Transverse colon (tissue), 4 donors: ENCODE measurements at places on chromosomes 12 and 14.

- no peak for DNase-seq
These were observed 67.4 kb downstream of the CLIP1 start for GRCh38 chr12:122354958-122355641.

DNA sequence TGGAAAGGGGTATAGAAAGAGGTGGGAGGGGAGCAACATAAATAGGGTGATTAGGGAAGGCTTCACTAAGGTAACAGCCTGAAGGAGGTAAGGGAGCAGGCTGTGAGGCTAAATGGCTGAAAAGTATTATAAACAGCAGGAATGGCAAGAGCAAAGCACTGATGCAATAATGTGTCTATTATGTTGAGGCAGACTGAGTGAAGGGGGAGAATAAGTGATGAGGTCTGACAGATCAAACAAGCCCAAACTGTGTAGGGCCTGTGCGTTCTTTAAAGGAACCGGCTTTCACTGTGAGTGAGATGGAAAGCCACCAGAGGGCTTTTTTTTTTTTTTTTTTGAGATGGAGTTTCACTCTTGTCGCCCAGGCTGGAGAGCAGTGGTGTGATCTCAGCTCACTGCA, 6.7 kb upstream of the VCPKMT start:
- no peak for DNase-seq

DNA sequence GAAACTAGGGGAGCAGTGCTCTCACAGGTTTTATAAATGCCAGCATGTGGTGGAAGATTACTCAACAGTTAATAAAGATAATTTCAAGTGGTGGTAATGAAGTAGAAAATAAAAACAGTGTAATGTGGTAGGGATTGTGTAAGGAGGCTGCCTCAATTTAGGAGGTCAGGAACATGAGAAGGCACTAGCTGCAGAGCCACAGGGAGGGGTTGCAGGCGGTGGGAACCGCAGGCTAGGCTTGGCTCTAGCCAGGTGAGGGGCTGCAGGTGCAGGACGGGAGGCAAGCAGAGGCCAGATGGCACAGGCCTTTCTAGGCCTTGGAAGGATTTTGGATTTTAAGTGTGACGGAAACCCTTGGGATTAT, 768 bp downstream of the METTL25 start:
- DNase-seq: no peak

GRCh38 chr12:27549236-27549800, 25.3 kb downstream of the PPFIBP1 start:
- no peak for DNase-seq

DNA sequence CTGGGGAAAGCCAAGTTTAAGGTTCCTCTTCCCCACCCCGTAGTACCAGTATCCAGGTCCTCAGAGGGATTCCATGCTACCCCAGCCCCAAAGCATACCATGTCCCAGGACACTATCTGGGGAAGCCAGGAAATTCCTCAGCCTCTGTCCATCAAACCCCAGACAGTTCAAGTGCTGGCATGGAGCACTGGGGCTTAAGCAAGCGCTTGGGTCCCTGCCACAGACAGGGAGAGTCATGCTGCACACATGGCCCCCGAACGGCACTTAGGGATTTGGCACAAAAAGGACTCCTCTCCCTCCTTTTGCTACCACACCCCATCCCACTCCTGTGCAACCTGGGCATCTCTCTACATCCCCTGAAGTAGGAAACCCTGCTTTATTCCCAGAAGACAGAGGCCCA, 21.8 kb downstream of the ADCY6 start:
- no peak for DNase-seq

GRCh38 chr12:1093166-1093751, 102.2 kb downstream of the ERC1 start:
- DNase-seq: no peak

GRCh38 chr12:85829391-85829790, 6.8 kb downstream of the RASSF9 start:
- no peak for DNase-seq

DNA sequence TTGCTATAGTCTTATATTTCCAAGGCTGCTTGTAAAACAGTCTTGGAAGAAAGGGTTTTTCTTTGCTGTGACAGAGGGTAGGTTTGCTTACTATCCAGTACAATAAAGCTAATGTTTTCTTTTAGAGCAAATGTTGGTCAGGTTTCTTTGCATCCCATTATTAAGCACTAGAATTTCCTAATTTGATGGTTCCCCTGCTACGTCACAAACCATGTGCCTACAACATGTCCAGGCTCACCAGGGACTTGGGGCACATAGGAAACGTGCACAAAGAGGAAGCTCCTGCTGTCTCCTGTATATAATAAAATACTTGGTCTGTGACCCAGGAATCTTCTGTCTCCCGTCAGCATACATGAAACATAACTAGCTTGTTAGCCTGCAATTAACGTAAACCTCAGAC, 486.3 kb upstream of the LRFN5 start:
- no peak for DNase-seq

DNA sequence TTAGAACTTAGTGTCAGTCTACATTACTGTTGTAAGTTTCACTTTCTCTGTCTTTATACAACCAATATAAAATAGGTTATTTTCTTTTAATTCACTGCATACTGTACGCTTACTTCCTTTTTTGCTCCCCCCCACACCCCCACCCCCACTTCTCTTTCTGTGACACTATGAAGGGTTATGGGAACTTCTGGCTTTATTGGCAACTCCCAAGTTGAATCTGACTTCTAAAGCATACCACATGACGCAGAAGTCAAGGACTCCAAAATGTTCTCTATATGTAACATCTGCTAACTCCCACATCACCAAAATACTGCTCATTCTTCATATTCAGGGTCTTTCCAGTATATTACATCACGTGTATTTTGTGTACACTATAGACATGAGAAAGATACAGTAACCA, 81.2 kb upstream of the ATXN7L3B start:
- DNase-seq: no peak

DNA sequence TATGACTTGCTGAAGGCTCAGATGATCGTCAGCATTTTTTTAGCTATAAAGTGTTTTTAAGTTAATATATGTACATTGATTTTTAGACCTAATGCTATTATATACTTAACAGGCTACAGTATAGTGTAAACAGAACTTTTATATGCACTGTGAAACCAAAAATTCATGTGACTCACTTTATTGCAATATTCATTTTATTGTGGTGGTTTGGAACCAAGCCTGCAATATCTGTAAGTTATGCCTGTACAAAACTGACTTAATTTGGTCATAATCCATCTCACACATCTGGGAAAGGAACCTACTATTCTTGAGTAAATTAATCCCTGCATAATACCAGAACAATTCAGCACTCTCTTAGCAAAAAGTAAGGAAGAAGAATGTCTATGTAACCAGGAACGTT, 390.7 kb downstream of the SYT1 start:
- DNase-seq: no peak

GRCh38 chr14:38065106-38065762, 142.5 kb upstream of the SSTR1 start:
- DNase-seq: no peak

GRCh38 chr12:124078800-124079199, 105.8 kb downstream of the ZNF664 start:
- no peak for DNase-seq

- DNase-seq: no peak
These were observed 196.9 kb upstream of the PWP1 start for GRCh38 chr12:107488666-107489065.

DNA sequence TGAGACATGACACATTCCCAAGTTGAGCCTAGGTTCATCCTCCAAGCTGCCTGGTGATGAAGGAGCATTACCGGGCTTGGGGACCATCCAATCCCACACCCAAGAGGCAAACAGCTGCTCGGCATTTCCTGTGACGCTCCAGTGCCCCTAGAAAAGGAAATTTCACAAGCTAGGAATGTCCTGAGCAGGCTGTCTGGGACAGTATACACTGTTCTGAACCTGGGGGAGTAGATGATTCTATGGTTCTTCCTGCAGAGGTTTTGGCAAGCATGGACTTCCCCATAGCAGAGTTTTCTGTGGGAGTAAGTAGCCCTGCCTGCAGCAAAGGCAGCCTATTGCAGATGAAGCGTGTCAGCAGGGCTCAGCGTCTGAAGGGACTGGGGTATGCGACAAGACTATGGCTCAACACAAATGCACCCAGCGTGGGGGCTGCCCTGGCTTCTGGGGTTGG, 47.4 kb upstream of the SRSF5 start:
- peak; percentile 37 for DNase-seq

GRCh38 chr12:7259060-7259459, 44.8 kb upstream of the ACSM4 start:
- DNase-seq: no peak

DNA sequence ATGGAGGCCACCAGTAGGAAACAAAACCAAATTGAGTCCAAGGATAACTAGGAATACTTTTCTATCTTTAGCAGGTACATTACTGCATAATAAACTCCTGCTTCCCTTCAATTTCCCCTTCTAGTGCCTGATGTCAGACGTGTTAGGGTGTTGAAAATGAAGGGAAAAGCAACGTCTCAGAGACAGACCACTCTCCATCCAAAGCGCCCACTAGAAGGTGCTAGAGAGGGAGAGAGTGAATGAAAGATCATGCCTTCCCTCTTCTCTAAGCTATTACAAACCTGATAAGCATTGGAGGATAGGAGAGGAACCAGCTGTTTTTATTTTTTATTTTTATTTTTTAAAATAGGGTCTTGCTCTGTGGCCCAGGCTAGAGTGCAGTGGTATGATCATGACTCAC, 64.1 kb downstream of the ZNF641 start:
- DNase-seq: no peak

DNA sequence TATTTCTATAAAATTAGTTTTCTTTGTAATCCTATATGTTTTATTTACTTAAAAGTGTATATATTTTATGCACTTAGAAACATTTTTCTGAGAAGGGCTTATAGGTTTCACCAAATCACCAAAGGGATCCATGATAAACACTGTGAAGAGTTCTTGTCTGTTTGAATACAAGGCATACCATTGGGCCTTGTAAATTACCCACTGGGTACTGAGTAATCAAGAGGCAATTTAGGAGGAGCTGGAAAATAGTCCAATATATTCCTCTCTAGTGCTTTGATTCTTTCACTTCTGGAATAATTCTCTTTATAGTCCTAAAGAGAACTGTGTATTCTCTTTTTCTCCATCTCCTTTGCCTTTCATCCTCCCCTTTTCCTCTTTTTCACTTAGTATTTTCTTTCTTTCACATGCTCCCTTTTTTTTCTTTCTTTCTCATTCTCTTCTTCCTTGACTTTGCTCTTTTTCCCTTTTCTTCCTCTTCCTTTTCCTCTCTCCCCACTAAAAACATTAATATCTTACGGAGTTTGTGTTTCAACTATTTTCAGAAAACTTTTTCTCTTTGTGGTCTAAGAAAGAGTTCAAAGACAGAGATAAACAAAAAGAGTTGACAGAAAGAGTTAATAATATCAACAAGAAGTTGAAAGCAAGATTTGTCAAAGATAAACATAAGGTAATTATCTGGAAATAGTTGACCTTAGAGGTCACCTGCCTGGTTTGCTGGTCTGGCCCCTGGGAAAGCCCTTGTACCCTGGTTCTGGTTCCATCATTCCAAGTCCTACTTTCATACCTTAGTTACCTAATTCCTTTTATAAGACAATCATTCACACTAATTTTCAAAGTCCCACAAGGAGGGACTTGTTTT, 435.3 kb downstream of the RAD51B start:
- no peak for DNase-seq

DNA sequence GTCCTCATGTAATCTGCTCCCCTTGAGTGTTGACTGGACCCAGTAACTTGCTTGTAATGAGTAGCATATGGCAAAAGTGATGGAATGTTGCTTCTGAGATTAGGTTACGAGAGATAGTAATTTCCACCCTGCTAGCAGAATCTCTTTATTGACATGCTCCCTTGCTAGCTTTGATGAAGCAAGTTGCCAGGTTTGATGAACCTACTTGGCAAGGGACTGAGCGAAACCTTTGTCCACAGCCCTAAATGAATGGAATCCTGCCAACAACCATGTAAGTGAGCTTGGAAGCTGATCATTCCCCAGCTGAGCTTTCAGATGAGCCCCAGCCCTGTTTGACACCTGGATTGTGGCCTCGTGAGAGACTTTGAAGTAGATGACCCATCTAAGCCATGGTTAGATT, 120.8 kb upstream of the PLXNC1 start:
- DNase-seq: no peak

GRCh38 chr12:122382919-122383350, 39.5 kb downstream of the CLIP1 start:
- no peak for DNase-seq

GRCh38 chr12:52630599-52631200, 12.3 kb upstream of the KRT73 start:
- DNase-seq: no peak

DNA sequence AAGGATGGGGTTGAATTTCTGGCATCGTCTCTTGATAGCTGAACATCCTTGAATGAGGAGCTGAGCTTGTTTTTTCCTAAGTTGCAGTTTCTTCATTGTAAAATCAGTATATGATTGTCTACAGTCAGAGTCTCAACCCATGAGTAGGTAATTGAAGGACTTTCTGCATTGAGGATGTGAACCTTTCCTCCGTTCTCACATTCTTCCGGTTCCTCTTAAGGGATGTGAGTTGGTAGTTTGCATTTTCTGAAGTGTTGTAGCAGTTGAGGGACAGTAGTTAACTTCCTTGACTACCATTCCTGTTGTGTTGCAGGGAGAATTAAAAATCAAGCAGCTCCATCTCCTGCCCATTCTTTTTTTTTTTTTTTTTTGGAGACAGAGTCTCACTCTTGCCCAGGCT, 19.1 kb downstream of the TPCN1 start:
- DNase-seq: no peak
